Stimulated activated CD8-positive, alpha-beta memory T cell treated with anti-CD3 and anti-CD28 coated beads, Interleukin-15, amount 100 ng/mL, for 4 hours (primary cell): ENCODE measurements at places on chromosomes 7 and 10.

DNA sequence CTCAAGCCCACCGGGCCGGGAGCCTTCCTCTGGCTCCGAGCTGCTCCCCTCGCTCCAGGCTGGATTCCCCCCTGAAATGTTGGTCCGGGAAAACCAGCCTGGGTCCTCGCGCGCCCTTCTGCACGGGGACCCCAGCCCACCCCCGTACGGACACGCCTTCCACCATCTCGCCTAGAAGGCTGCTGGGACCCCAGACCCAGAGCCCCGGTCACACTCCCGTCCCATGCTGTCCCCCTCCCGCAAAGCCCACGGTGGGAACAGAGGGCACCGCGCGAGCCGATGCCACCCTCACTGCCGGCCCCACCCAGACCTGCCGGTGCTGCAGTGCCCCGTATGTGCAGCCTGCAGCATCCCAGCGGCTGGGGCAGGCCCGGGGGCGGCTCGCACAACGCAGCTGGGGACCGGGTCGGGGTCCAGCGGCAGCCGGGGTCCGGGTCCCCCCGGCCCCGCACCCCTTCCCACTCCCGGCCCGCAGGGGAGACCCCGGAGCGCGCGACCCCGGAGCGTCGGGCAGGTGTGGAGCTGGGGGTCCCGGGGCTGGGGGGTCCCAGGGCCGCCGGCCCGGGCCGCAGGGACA is 871 bp downstream of the SPOCK2 start:
- DNase-seq: no peak

DNA sequence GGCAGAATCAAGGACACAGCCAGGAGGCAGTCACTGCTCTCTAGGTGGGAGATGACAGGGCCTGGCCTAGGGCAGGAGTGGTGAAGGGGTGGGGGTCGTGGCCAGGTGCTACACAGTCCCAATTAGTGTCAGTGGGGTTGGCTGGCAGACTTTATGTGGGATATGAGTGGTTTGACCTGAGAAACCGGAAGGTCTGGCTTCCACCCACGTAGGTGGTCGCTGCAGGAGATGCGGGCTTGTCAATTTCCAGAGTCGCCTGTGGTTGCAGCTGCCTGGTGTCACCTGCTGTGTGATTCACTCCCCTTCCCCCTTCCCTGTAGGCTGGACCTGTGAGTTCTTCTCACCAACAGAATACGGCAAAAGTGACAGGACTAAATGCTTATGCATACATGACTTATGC is 124.3 kb downstream of the KLF6 start:
- DNase-seq: no peak

DNA sequence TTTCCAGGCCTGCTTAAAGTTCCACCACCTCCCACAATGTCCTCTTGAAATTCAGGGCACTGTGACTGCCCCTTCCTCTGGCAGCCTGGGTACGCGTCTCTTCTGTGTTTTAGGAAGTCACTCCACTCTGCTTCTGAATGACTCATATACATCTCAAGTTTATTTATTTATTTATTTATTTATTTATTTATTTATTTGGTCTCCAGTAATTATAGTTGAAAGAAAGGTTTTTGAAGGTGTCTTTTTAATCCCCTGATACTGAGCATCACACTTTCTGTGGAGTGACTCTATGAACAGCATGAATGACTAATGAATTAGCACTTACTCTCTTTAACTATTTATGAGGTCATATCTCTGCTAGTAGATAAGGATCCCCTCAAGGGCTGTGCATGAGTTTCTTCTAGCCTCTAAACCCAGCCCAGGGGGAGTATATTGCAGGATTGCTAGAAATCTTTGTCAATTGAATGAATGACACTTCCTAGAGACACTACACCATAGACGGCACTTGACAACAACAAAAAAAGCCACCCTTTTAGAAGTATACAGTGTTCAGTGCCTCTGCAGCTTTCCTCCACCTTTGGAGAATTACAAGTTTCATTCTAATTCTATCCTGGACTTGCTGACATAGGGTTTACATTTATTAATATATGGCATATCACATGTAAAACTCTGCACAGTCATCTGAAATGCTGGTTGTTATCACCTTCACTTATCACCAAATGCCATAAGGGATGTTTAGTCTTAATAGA is 2.1 kb downstream of the MACC1 start:
- no peak for DNase-seq

GRCh38 chr7:466465-467191 is 53.0 kb downstream of the PDGFA start:
- DNase-seq: no peak

GRCh38 chr7:16801111-16801542 is 3.7 kb downstream of the AGR2 start:
- DNase-seq: no peak

- DNase-seq: no peak
Observed at GRCh38 chr10:29130190-29130673, 158.6 kb upstream of the LYZL1 start.

- no peak for DNase-seq
Observed at GRCh38 chr10:129914153-129914855, 49.8 kb downstream of the EBF3 start.

- DNase-seq: no peak
Observed at GRCh38 chr7:156656598-156656997, 16.0 kb downstream of the RNF32 start.

DNA sequence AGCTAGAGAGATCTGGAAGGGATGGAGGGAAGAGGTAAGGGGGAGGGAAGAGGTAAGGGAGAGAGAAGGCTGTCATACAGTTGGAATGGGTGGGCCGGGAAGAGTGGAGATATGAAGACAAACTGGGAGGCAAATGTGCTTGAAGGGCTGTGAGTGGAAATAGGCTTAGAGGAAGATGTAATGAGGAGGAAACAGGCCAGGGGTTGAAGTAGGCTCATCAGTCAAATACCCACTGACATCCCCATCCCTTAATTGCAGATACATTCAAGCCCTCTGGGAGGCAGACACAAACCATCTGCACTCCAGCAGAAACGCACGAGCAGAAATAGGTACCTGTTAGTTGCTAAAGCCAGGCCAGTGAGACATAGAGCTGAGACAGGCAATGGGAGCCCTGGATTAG is 2.1 kb downstream of the SYNPO2L start:
- no peak for DNase-seq

DNA sequence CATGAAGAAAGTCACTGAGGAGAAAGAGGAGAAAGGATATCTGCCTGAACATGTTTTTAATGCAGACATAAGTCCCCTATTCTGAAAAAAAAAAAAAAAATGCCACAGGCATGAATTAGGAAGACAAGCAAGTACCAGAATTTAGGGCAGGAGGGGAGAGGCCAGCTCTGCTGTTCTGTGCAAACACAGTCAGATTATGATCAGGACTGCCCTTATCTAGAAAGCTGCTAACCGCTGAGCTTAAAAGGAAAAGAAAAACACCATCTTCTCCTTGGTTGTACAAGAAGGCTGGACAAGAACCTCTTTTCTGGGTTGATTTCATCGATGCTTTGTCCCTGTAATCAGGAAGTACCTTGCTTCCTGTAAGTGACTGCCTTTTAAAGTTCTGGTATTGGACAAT is 15.3 kb upstream of the PWWP2B start:
- DNase-seq: no peak

GRCh38 chr7:128236924-128237586 is 4.0 kb upstream of the LEP start:
- no peak for DNase-seq

DNA sequence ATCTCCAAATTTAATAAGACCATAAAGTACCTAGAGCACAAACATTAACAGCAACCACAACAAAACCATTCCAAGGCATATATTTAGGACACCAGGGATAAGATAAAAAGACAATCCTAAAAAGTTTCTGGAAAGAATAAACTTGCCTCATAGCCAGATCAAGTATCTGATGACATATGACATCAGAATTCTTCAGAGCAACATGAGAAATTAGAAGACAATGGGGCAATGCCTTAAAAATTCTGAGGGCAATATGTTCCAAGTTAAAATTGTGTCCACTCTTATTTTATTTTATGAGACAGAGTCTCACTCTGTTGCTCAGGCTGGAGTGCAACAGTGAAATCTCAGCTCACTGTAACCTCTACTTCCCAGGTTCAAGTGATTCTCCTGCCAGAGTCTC is 2.8 kb downstream of the EFCAB10 start:
- no peak for DNase-seq

GRCh38 chr7:33039257-33039902 is 23.2 kb downstream of the NT5C3A start:
- no peak for DNase-seq

DNA sequence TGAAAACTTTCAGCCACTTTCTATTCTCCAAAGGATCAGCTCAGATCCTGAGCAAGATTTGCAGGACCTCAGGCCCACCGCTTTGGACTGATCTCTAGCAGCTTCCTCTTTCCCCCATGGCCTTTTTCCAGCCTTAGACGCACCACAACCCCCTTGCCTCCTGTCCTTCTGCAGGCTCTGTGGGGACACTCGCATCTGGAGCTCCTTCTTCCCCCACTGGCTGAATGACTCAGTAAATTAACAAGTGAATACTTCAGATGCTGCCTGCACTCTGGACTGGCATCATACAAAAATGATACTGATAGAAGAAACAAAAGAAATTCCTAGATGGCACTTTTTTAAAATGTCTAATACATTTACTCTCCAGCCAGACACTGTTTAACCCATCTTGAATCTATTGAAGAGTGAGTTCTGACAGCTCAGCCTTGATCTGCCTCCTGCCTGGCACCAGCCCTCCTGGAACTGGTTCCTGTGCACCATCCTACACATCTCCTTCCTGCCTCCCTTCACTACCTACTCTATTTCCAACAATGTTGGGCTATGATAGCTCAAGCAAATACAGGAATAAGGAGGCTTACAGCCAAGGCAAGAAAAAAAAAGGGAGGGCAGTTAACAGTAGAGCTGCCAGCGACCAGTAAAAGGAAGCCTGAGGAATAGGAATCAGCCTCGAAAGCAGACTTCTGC is 3.3 kb downstream of the FRMPD2 start:
- no peak for DNase-seq

DNA sequence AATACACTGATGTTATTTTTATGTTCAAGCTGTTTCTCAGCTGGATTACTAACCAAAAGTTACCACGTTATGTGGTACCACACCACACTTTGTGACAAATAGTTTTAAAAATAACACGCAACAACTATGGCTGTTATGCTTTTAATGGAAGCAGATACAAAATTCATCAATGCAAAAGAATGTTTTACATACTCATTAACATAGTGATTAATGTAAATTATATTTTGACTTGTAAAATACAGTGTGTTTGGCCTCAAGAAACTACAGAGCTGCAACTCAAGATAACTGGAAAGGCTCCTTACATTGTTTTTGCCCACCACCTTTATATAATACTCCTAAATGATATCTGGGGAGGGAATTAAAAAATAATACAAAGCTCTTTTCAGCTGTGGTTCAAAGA is 25.5 kb downstream of the NCOA4 start:
- DNase-seq: no peak

GRCh38 chr10:105351187-105351586 is 710.1 kb downstream of the SORCS3 start:
- no peak for DNase-seq

DNA sequence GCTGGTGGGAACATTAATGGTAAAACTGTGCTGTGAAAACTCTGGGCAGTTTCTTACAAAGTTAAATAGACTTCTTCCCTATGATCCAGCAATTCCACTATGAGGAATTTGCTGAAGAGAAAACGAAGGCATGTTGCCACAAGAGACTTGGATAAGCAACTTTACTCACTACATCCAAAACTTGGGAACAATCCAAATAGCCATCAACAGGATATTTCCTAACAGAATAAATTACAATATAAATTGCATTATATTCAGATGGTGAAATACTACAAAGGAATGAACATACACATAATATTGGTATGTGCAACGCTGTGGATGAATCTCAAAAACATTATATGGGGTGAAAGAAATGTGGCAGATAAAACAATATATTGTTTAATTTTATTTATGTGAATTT is 21.4 kb upstream of the MKI67 start:
- DNase-seq: no peak

DNA sequence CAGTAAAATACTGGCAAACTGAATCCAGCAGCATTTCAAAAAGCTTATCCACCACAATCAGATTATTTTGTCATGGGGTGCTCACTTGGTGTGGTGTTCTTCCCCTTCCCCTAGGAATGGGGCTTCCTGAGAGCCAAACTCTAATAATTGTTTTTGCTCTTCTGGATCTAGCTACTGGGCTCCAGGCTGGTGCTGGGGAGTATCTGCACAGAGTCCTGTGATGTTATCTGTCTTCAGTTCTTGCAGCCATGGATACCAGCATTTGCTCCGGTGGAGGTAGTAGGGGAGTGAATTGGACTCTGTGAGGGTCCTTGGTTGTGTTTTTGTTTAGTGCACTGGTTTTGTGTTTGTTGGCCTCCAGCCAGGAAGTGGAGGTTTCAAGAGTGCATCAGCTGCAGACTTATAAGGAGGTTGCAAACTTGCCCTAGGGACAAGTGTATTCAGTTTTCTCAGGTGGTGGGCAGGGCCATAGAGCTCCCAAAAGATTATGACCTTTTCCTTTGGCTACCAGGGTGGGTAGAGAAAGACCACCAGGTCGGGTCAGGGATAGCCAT is 308.5 kb upstream of the MAGI2 start:
- DNase-seq: no peak

DNA sequence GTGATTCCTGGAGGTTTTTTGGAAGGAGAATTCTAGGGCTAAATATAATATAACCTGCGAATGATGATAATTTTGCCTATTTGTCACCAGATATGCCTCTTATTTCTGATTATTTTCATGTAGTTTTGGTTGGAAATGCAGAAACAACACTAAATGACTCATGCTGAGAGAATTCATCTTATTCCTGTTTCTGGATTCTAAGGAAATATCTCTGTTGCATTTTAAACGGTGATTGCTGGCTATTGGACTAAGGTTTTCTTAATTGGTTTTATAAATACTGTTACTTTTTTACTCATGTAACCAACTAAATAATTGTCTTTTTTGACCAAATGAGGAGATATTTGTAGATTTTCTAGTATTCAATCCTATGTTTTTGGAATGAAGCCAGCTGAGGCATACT is 204.9 kb upstream of the NPSR1 start:
- no peak for DNase-seq

GRCh38 chr10:103804871-103805270 is 50.5 kb downstream of the SH3PXD2A start:
- DNase-seq: no peak

GRCh38 chr10:104321725-104322415 is 16.4 kb downstream of the ITPRIP start:
- no peak for DNase-seq

GRCh38 chr10:55491712-55492111 is 690.7 kb upstream of the PCDH15 start:
- DNase-seq: no peak

- no peak for DNase-seq
Observed at GRCh38 chr10:85995791-85996190, 370.8 kb downstream of the GRID1 start.
